ENCODE measurements at places on chromosomes 7 and 10.

GRCh38 chr7:74481458-74482196 is 27.9 kb downstream of the GTF2IRD1 start:
- no peak for DNase-seq

- no peak for DNase-seq
These were observed 41.1 kb upstream of the DUSP5 start for GRCh38 chr10:110456523-110457091.

- no peak for DNase-seq
These were observed 47.6 kb downstream of the SMURF1 start for GRCh38 chr7:99096124-99096887.

DNA sequence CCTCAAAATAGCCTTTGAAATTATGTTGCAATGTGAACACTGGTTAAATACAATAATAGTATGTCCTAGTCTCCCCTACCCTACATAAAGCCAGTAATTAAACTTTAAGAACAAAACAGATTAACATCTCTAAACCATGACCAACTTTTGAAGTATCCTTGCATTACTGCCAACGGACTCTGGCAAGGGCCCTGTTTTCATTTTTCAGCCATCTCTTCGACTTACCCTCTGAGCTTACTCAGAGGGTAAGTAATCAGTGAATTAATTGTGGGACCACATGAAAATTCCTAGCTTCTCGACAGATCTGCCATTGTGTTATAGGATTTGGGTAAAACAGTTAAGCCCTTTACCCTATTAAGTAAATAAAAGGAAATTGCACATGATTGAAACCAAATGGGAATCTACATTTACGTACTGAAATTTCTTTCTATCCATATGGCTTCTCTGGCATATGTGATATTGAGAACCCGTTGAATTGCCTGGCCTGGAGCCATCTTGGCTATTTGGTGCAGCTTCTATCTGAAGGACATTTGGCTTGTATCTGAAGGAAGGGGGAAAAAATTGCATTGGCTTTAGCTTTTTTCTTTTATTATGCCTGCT is 39.6 kb downstream of the DYNC1I1 start:
- no peak for DNase-seq

GRCh38 chr7:12158334-12159060 is 52.6 kb upstream of the TMEM106B start:
- DNase-seq = no peak

DNA sequence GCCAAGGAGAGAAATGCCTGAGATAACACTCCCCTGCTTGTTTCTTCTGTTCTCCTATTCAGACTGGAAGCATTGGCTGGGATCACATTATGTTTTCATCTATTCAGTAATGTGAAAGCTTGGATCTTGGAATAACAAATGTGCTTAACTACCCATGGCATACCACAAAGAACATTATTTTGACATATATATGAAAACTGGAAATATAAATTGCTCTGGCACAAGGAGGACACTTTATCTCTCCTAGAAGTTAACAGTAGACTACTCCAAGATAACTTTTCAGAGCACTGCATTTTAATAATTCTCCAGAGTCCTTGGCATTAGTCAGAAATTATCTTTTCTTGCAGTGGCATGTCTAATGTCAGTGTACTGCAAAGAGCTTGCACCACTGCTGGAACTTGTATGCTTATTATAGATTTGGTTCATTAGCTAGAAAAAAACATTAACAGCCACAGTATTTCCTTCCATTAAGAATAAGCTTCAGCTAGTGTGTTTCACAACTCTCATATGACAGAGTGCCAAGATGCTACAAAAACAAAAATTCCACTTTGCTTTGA is 169.3 kb upstream of the LRRN3 start:
- DNase-seq = no peak

- no peak for DNase-seq
These were observed 113.0 kb upstream of the ANLN start for GRCh38 chr7:36276428-36277248.

- DNase-seq = no peak
These were observed 17.2 kb downstream of the ECHDC3 start for GRCh38 chr10:11759347-11759746.

- no peak for DNase-seq
These were observed 24.0 kb downstream of the GSTO2 start for GRCh38 chr10:104293011-104293410.

GRCh38 chr7:84512055-84512454 is 317.5 kb upstream of the SEMA3A start:
- DNase-seq = no peak

- no peak for DNase-seq
These were observed 884 bp upstream of the PRF1 start for GRCh38 chr10:70603449-70603801.

- DNase-seq = no peak
These were observed 7.8 kb downstream of the FHIP2A start for GRCh38 chr10:114829160-114829909.

DNA sequence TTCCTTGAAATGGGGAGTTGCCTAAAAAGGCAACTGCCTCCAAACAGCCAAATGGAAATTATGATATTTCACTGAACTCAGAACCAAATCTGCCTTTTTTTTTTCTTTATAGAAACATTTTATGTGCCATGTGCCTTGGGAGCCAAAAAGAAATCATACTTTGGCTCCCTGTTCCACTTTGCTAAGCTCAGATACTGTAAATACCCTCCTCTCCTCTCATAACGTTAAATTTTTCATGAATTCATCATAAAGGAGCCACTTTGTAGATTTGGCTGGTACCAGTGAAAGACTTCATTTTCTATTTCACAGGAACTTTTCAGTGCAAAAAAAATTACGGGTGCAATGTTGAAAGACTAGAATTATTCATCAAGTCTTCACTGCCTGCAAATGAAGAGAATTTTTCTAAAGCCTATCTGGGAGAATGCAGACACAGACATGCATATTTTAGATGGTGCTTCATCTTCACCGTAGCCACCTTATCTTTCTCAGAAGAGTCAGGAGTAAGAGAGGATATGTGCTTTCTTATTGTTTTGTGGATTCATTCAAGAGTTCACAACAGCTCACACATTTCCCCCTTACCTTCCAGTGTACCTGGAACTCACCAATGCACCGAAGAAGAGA is 742.3 kb upstream of the GALNT17 start:
- DNase-seq = no peak

DNA sequence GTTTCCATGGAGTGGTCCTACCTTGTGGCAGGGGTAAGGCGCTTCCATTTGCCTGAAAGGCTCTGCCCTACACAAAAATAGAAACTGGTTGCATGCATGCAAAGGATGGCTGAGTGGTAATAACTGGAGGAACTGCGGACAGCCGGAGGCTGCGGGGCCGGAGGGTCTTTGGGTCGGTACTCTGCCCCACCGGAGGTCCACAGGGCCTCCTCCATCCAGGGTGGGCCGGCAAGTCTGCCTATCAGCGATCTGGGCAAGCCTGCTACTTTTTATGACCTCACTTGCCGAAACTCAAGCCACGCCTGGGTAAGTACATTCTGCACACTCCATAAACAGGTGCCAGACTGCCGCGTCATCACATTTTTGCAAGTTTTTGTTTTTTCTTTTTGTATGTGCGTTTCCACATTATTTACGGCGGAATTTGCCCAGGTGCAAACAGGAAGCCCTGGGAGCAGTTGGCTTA is 30.0 kb downstream of the TACC2 start:
- no peak for DNase-seq

GRCh38 chr7:128053023-128053422 is 21.8 kb upstream of the LRRC4 start:
- DNase-seq = no peak

DNA sequence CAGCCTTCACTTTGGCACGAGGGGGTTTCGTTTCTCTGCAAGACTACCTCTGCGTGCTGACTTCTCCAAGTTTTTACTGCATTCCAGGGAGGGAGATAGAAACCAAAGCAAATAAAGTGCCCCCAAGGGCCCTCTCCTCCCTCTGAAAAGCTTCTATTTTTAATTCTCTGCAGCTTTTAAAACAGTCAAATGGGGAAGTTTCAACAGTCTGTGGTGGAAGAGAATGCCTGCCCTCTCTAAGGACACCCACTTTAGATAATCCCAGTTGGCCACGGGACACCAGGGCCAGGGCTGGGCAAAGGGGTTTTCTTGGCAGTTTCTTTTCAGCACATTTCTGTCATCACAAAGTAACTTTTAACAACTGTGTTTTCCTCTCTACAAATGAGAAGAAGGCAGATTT is 386.7 kb upstream of the NPVF start:
- no peak for DNase-seq

GRCh38 chr7:45176091-45176490 is 18.5 kb downstream of the RAMP3 start:
- no peak for DNase-seq

- DNase-seq = no peak
These were observed 814.9 kb upstream of the C7orf33 start for GRCh38 chr7:147775516-147776284.

DNA sequence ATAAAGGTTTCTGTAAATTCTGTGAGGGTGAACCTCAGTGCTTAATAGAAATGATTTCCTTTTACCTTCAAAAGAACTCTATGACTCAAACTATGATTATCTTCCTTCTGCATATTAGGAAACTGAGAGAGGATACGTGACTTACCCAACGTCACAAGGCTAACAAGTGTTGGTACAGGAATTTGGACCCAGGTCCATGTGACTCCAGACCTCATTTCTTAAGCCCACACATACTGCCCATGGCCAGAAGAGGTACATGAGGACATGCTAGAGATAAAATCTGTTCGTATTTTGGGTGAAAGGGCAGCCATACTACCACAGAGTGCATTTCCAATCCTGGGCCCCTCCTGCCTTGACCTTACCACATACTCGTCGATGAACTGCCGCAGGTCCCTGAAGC is 61.5 kb upstream of the TM9SF3 start:
- DNase-seq = no peak

GRCh38 chr10:122632031-122632430 is 67.6 kb downstream of the C10orf120 start:
- no peak for DNase-seq

GRCh38 chr10:22752272-22752889 is 38.0 kb upstream of the PIP4K2A start:
- no peak for DNase-seq

GRCh38 chr10:12685261-12686058 is 316.1 kb downstream of the CCDC3 start:
- DNase-seq = no peak

GRCh38 chr10:125641398-125641797 is 41.6 kb downstream of the TEX36 start:
- no peak for DNase-seq

- DNase-seq = no peak
These were observed 304.5 kb downstream of the MDFIC start for GRCh38 chr7:115226410-115226809.

DNA sequence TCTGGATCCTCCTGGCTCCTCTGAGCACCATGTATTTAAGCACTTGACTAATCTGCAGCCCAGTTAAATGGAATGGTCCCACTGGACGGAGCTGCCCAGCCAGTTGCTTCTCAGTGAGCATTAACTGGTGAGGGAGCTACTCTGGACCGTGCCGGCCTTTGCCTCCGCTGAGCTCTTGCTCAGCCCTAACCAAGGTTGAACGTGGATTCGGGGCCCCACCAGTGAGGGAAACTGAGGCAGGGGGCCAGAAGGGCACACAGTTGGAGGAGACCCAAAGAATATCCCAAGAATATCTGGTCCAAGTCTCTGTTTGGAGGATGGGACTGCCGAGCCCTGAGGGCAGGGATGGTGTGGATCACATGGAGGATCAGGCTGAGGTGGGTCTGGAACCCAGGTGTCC is 13.7 kb downstream of the ADCYAP1R1 start:
- no peak for DNase-seq

- no peak for DNase-seq
These were observed 322.0 kb downstream of the KCNMA1 start for GRCh38 chr10:77315496-77316129.

- no peak for DNase-seq
These were observed 67.2 kb upstream of the ZPBP start for GRCh38 chr7:50160206-50160605.

DNA sequence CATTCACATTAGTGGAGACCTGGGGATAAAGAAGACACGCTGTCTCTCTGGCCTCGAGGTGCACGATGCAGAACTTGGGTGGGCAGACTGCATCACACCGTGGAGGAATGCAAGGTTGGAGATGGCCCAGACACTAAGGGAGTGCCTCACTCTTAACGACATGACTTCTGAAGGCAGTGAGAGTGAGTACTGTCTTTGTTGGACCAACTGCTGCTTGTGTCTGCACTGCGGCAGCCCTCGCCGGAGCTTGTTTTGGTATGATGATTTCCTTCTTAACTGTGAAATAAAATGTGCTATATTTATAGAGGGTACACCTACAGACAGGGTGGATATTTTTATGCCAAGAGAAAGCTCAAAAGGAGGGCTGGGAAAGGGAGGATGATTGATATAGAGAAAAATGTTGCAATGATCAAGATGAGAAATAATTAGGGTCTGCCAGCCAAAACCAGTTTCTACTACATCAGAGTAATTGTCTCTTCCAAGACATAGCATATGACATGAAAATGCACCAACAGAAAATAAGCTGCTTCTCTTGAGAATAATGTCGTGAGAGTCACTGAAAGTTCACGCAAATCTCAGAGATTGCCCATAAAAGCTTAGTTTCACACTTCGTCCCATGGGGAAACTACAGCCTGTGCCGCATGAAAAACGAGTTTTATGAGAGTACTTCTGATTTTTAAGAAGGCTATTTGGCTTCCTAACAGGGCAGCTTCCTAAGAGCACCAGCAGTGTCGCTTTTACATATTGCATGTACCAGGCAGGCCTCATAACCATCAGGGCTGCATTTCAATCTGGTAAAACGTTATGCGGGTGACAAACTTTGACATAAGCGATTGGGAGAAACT is 127.1 kb downstream of the TAX1BP1 start:
- no peak for DNase-seq

All from retina (tissue), 1 donor.